Gastrocnemius medialis (tissue), 4 donors: ENCODE measurements at places on chromosomes 3 and 15. TPM values are rescaled to one million over a fixed set of nuclear protein-coding genes. Genes with fewer than 3 reads are reported as not detected.

The ROBO2 gene
- not detected for total RNA-seq

DNA sequence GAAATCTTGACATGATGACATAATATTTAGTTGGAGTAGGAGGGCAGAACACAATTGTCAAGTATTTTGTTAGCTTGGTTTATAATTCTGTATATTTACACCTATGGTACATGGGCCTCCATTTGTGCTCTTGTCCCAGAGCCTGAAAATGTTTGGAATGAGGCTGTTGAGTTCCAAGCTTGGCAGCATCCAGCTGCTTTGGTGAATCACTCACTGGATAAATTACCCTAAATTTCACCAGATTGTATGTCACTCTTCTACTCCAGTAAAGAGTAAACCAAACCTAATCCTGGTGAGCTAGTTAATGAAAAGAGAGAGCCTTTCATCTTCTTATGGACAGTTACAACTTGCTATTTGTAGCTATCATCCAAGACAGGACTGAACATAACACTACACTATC is 928.7 kb downstream of the DIPK2A start:
- no peaks in the 10 kb centered on the region for H3K27me3 ChIP-seq
- no peak overlapping the region for H3K27ac ChIP-seq
- H3K36me3 ChIP-seq = no peaks in the 10 kb centered on the region
- no peak overlapping the region for H3K4me3 ChIP-seq
- H3K4me1 ChIP-seq = no peaks in the 10 kb centered on the region
- DNase-seq = no peak

GRCh38 chr3:31841515-31841914 is 139.5 kb downstream of the OSBPL10 start:
- no peak overlapping the region for H3K27ac ChIP-seq
- H3K36me3 ChIP-seq = no peaks in the 10 kb centered on the region
- H3K4me1 ChIP-seq = no peaks in the 10 kb centered on the region
- no peak overlapping the region for H3K4me3 ChIP-seq
- no peak for DNase-seq
- no peaks in the 10 kb centered on the region for H3K27me3 ChIP-seq

DNA sequence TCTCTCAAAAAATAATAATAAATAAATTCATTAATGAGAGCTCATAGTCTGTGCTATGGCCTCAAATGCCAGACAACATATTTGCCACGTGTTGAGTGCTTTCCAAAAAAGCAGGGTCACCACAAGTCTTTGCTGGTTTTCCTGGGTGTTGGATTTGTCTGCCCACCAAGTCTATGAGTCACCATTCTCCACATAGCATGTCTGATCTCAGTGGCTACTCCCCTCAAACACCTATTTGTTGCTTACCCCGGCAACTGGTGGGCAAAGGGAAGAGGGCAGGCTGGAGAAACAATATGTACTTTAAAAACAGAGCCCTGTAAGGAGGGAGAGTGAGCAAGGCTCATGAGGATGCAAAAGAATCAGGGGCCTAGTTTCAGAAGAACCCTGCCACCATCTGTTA is 120.0 kb upstream of the ARRDC4 start:
- H3K4me3 ChIP-seq = no peak overlapping the region
- H3K36me3 ChIP-seq = no peaks in the 10 kb centered on the region
- no peak overlapping the region for H3K27ac ChIP-seq
- no peak for DNase-seq
- H3K27me3 ChIP-seq = no peaks in the 10 kb centered on the region
